ENCODE measurements at places on chromosomes 5 and 9.

DNA sequence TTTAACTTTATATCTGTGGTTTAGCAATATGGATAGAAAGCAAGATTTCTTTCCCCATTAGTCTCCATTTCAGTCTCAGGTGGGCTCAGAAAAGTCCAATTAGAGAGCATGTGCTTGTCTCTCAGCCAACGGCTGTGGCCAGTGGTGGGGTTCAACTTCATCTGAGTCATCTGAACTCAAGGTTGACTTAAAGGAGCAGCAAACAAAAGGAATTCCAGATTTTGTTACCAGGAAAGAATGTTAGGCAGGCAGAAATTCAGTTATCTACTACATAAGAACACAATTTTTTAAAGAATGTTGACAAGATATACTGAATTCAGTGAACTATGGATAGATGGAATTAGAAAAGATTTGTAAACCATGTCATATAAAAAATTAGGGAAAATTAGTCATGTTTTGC, 784.1 kb downstream of the MAT2B start:
- no peak for DNase-seq

DNA sequence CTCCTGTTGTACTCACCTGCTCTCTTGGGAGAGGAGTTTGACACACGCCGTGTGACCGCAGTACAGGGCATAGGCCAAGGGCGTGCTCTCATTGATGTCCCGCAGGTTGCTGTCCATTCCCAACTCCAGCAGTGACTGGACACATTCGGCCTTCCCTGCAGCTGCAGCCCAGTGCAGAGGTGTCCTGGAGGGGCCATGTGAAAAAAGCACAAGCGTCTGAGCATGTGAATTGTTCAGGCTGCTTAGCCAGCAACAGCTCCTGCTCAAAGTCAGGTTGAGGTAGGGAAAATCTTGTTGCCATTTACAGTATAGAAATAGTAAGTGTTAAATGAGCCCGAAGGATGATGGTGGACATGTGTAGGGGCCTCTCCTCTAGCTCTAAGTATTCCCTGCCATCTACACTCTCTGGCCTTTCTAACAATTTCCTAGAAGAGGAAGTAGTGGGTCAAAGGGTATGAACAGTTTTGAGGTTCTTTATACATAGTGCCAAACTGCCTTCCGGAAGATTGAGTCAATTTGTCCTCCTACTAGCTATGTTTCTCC, 116.5 kb downstream of the ANKRD55 start:
- no peak for DNase-seq

DNA sequence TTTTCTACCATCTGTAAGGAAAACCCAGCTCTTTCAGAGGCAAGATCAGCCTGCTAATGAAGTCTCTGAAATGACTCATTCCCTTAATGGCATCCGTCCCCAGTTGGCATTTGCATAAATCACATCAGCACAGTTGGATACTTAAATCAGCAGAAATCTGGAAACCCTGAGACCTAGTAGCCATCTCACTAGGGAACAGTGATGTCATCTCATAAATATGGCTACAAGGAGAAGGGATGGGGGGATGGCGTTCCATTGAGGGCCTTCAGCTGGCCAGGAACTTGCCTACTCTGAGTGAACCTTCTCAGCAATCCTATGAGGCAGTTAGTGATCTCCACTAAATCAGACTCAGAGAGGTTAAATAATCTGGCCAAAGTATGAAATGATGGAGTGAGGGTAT, 81.8 kb downstream of the CMYA5 start:
- peak; percentile 45 for DNase-seq

DNA sequence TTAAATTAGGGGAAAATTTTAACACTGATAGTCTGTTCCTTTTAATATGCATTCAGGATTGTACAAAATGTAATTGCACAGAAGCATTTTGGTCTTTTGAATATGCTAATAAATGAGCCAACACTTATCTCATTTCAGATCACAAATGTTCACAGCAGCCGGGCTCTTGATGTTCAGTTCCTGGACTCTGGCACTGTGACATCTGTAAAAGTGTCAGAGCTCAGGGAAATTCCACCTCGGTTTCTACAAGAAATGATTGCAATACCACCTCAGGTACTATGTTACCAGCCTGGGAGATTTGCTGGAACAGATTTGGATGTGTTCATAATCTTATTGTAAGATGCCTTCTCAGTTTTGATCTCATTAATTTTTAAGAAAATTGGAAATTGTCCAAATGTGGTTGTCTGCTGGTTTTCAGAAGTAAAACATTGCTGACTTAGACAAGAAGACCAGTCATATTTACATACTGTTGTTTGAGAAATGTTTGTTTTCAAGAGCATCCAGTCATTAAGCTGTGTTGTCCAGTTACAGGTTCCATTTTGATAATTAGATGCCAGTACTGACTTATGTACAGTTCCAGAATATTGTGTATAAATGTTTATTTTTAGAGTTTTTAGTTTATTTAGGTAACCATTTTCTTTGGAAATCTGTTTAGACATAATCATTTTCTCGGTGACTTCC, 23.0 kb upstream of the TMOD1 start:
- DNase-seq, result no peak

DNA sequence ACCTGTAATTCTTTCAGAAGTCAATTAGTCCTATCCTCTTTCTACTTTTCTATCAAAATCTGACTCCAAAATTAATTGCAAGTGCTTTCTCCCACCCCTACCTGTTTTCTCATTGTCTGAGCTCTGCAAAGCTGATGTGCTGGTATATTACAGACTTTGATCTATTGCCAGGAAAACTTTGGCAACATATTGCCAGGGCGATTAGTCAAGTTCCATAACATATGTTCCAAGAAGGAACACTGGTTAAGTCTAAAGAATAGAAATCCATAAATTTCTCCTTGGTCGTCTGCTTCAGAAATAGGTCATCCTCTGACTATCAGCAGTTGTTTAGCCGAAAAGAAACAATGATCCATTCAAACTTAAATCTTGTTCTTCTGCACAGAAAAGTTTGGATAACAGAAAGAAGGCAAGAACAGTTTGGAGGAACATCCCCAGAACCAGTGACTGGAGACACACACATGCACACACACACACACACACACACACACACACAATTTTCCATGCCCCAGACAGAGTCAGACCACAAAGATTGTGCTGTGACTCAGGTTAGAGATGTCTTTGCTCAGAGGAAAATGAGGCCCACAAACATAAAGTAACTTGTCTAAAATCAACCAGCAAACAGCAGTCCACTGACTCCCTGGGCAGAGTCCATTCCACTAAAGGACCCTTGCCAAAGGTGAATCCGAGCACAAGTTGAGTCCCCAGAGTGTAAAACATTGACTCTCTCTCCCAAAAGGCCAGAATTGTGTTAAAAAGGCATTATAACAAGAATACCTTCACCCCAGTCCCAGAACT, 202.1 kb downstream of the DEPDC1B start:
- no peak for DNase-seq

- no peak for DNase-seq
Measured at GRCh38 chr5:32814620-32815019, 103.5 kb downstream of the NPR3 start.

- DNase-seq, result no peak
Measured at GRCh38 chr5:74209571-74209970, 431.0 kb downstream of the ENC1 start.

DNA sequence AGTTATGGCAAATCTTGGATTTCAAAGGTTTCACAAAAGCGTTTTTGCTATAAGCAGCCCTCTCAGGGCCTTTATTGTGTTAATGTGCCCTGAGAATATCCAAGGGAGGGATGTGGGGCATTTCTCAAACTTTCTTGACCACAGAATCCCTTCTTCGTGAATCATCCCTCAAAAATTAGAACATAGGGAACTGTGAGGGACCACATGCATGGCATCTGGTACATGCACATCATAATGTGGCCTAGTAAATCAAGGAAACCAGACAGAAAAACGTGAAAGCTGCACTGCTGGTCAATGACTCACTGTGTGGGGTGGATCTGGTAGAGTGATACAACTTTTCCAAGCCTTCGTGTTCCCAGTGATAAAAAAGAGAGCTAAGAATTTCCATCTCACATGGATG, 22.4 kb downstream of the DDX31 start:
- peak; percentile 88 for DNase-seq

DNA sequence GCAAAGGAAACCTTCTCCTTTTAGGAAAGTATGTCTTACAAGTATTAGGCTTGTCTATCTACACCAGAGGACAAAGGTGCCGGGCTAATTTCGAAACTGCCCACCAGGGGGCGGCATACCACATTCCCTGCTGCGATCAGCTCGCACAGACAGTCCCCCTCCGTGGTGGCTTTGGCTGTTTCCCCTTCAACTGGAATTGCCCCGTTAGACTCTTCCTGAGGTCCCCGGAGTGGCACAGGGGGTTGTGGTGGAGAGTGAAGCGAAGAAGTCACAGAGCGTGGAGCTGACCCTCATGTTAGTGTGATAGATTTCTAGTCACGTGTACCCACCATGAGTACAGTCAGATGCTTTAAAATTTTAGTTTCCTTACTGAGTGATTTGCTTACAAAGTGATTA, 17.5 kb downstream of the PTTG1 start:
- DNase-seq, result no peak

- DNase-seq, result no peak
Measured at GRCh38 chr9:112496074-112496722, 9.6 kb downstream of the KIAA1958 start.

DNA sequence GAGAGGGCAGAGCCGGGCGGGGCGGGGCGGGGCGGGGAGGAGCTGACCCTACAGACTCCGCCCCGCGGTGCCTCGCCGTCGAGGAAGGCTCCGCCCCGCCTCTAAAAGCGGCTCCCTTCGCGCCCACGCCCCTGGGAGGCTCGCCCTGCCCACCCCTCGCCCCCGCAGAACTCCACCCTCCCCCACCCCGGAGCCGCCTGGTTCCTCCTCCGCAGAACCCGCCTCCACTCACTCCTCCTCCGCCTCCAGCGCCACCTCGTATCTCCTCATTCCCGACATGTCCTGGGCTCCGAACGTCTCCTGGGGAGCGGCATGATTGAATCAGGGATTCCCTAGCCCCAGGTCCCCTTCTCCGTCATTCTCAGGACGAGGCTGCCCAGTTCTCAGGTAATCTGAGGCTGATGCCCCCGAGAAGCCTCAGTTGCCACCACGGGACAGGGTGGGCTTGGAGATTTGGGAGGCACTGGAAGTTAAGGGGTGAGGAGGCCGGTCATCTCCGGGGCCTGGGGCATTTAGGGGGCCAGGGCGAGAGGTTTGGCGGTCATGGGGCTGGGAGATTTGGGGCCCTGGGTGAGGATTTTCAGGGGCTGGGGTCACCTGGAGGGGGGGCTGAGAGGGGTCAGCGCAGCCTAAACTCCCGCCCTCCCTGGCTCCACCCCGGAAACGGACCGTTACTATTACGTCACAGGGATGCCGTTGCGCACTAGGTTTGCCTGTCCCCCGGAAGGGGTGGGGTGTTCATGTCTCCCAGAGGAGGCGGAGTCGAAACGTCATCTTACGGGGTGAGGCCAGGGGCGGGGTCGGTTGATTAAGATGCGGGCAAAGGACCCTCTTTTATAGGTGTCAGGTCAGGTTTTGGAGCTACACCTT, 3.2 kb upstream of the CCL27 start:
- DNase-seq, result peak; percentile 65

DNA sequence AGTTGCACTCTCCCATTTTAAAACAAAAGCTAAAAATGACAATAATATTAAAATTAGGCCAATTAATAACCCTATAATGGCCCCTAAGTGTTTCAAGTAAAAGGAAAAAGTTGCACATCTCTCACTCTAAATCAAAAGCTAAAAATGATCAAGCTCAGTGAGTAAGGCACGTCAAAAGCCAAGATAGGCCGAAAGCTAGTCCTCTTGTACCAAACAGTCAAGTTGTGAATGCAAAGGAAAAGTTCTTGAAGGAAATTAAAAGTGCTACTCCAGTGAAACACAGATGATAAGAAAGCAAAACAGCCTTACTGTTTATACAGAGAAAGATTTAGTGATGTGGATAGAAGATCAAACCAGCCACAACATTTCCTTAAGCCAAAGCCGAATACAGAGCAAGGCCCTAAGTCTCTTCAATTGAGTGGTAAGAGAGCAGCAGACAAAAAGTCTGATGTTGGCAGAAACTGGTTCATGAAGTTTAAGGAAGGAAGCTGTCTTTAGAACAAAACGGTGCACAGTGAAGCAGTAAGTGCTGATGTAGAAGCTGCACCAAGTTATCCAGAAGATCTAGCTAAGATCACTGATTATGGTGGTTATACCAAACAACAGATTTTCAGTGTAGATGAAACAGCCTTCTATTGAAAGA, 144.1 kb upstream of the ACOT12 start:
- no peak for DNase-seq

DNA sequence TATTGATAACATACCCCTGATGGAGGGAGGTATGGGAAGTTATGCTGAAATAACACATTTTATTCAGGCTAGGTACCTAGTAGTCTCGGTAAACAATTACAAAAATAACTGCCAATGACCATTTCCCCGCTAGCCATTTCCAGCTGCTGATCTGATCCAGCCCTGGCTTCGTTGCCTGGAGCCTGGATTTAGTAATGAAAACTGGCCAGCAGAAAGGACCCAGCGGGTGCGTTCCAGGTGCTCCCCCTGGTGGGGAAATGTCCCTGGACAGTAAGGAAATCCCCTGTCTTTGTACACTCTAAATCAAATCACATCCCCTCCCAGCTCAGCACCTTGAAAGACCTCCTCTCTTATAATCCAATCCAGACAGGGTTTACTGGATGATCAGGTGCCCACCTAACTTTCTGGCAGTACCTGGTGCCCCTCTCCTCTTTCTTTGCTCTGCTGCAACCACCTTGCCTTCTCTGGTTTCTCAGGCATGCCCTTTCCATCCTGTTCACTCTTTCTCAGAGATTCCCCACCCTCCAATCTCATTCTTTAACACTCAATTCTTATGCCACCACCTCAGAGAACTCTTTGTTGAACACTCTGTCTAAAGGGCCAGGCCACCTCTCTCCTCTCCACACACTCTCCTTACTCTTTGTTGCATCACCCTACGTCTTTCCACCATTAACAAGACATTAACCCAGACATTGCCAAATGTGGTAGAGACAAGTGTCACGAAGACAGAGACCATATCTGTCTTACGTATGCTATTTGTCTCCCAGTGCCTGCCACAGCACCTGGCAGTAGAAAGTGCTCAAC, 50.1 kb upstream of the SMAD5 start:
- DNase-seq, result no peak

DNA sequence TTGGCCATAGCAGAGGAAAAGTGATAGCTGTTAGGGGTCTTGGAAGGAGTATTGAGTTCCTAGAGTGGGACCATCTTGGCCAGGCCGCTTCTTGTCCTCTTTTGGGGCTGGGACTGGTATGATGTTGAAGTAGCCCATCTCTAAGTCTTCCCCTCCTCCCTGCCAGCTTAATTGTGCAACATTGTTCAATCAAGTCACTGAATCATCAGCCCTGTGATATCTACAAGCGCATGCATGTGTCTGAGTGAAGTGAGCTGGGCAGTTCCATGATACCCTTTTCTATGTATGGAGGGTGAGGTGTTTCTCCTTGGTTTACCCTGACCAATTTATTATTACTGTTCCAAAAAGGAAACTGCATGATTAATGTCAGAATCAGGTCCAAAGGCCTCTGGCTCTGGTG, 112.2 kb downstream of the C9orf152 start:
- DNase-seq, result no peak

- DNase-seq, result no peak
Measured at GRCh38 chr5:180160215-180160614, 48.8 kb downstream of the RASGEF1C start.
